ENCODE measurements at places on chromosomes 2 and 18. TPM values are rescaled to one million over a fixed set of nuclear protein-coding genes. Genes with fewer than 3 reads are reported as not detected.

Gene C1GALT1C1L
- not detected for total RNA-seq

Gene TAF4B
- total RNA-seq = 8.2 TPM

Gene HOXD3
- 0.12 TPM for total RNA-seq

Gene NAGK
- total RNA-seq = 49.3 TPM

Gene HOXD8
- total RNA-seq = not detected

Gene SLC66A3
- total RNA-seq = 16.7 TPM

Gene GAREM1
- total RNA-seq = 9.1 TPM

Gene GPR17
- total RNA-seq = not detected

Gene IL36B
- total RNA-seq = not detected

Gene KIAA2012
- total RNA-seq = not detected

Gene IL1R2
- not detected for total RNA-seq

Gene SFTPB
- not detected for total RNA-seq

Gene NBEAL1
- 16.0 TPM for total RNA-seq

Gene DNAJC5G
- 14.1 TPM for total RNA-seq

Gene LYPD1
- total RNA-seq = 2.3 TPM

Gene RAPGEF4
- total RNA-seq = 21.2 TPM

Gene RFTN2
- total RNA-seq = 8.3 TPM

Gene CRYGC
- total RNA-seq = not detected

Gene SLC5A7
- 0.06 TPM for total RNA-seq

Gene RSAD2
- total RNA-seq = 0.28 TPM

Gene TBR1
- 0.48 TPM for total RNA-seq

Gene PLEKHA3
- total RNA-seq = 9.6 TPM

Gene GAD1
- 0.12 TPM for total RNA-seq

Gene XDH
- 0.69 TPM for total RNA-seq

Gene DLX1
- total RNA-seq = not detected

Gene DNMT3A
- total RNA-seq = 116 TPM

Gene SMYD1
- 289 TPM for total RNA-seq

Gene CABLES1
- 4.9 TPM for total RNA-seq

Gene CHRNG
- not detected for total RNA-seq

Data from cardiac muscle cell (in vitro differentiated cells and primary cell).